ENCODE measurements at places on chromosomes 7 and 10. TPM values are rescaled to one million over a fixed set of nuclear protein-coding genes. Genes with fewer than 3 reads are reported as not detected.

DNA sequence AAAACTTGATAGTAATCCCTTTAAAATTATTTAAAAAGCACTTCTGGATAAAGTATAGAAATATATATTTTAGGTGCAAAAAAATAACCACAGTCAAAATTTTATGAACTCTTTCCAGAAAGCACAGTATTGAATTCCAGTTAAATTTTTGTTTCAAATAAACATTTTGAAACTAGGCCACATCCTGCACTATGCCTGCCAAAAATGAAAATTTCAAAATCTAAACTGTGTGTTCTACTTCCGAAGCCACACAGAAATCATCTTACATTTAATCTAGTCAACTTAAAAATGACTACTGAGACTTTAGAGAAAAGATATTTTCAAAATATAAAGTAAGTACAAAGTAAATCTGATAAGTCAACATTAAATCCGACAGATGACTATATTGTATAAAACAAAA is 50.0 kb downstream of the MAGI2 start:
- no peak for DNase-seq

DNA sequence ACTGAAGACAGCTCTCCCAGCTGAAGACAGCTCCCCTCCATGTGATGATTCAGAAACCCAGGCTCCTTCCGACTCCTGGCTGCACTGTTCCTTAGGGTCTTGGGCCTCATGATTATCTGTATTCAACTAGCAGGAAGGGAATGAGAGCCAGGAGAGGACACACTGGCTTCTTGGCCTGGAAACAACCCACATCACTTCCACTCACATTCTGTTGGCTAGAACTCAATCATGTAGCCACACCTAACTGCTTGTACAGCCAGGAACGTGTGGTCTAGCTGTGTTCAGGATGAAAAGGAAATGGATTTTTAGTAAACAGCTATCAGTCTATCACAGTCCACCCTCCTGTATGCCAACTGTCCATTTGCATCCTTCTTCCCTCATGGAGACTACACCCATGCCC is 30.5 kb upstream of the XPNPEP1 start:
- DNase-seq, result no peak

- no peak for DNase-seq
Measured at GRCh38 chr10:71632896-71633600, 86.5 kb downstream of the C10orf105 start.

- DNase-seq, result no peak
Measured at GRCh38 chr7:41641665-41642014, 61.2 kb downstream of the INHBA start.

- peak; percentile 86 for DNase-seq
Measured at GRCh38 chr10:88990384-88991160, at the start of gene FAS. TSS of gene FAS (plus strand) at chr10:88990798. CDS start at chr10:88990877, 79 bp downstream.

DNA sequence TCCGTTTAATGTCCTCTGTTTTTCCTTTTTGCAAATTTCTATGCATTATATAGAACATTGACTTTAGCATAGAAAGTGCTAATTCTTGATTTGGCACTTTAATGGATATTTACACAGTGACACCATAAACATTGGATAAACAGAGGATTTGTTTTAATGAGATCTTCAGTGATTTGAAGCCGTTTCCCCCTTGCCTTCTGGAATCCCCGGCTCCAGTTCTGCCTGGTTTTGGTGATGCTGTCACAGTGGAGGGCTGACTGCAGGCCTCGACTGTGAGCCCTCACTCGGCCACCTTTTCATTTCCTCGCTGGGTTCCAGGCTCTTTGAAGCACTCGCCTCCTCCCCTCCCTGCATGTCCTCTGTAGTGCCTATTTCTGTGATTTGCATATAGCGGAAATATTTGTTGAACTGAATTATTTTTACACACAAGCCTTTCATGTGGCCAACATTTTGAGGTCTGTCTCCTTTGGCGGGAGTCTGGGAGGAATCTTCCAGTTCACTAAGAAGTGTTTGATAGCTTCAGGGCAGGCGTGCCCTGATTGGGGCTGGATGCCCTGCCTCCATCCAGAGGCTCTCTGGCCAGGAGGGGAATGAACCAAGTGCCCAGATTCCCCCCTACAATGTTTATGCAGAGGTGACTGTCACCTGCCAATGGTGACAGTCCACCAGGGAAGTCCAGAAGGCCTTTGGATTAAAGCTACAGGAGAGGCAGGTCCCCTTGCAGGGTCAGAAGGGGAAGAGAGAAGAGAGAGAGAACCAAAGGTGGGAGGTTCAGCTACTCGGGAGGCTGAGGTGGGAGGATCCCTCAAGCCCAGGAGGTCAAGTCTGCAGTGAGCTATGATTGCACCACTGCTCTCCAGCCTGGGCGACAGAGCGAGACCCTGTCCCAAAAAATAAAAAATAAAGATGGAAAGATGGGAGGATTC is 67.5 kb downstream of the CUX1 start:
- no peak for DNase-seq

- DNase-seq, result no peak
Measured at GRCh38 chr7:111931016-111931517, 275.1 kb downstream of the DOCK4 start.

DNA sequence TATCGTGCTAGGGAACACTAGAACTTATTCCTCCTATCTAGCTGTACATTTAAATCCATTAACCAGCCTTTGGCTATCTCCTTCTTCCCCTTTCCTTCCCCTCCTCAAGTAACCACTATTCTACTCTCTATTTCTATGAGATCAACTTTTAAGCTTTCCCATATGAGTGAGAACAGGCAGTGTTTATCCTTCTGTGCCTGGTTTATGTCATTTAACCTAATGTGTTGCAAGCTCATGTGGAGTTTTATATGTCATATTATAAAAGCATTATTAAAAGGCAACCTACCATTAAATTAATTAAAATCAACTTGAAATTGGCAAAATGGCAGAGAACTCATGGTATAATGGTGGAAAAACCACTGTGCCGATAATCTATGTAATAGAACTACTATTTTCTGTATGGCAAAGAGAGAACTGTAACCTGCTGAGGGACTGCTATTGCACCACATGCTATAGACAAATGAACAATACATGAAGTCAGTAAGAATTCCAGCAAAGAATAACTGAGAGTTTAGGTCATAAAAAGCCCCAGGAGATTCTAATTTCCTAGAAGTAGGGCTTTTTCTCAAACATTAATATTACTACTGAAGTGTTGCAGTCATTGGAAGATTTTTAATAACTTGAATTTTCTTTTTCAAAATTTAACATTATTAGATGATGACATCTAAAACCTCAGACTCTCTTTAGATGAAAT is 81.8 kb downstream of the LRRN3 start:
- no peak for DNase-seq

DNA sequence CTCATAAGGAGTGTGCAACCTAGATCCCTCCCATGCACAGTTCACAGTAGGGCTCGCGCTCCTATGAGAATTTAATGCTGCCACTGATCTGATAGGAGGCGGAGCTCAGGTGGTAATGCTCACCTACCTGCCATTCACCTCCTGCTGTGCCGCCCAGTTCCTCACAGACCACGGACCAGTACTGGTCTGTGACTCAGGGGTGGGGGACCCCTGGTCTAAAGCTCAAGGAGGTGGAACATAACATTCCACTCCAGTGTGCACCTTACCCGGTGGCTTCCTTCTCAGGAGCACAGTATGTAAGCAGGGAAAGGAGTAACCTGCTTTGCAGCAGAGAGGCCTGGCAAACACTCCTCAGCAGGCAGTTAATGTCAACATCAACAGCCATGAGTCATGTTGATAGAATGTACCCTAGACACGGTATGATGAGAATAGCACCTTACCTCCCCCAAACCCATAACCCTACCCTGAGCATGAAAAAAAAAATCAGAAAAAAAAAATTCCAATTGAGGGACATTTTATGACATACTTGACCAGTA is 273.5 kb downstream of the FGFR2 start:
- DNase-seq, result no peak

GRCh38 chr7:70018700-70019099 is 420.4 kb downstream of the AUTS2 start:
- no peak for DNase-seq

GRCh38 chr10:117216028-117216427 is 18.7 kb downstream of the KCNK18 start:
- DNase-seq, result no peak

- DNase-seq, result no peak
Measured at GRCh38 chr10:109937460-109938065, 14.3 kb upstream of the XPNPEP1 start.

DNA sequence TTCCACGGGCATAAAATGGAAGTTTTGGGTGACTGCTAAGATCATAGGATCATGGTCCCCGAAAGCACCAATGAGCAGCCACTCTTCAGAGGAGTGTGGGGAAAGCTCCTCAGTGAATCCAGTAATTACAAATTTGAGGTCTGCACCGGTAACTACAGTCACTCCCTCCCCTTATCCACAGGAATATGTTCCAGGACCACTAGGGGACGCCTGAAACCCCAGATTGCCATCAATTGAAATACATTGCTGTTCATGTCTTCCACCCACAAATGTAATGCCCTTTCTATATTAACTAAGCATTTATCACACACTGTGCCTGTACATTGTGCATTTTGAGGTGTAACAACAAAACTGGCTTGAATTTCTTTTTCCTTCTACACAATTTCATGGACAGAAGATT is 447.9 kb upstream of the PFKP start:
- no peak for DNase-seq

DNA sequence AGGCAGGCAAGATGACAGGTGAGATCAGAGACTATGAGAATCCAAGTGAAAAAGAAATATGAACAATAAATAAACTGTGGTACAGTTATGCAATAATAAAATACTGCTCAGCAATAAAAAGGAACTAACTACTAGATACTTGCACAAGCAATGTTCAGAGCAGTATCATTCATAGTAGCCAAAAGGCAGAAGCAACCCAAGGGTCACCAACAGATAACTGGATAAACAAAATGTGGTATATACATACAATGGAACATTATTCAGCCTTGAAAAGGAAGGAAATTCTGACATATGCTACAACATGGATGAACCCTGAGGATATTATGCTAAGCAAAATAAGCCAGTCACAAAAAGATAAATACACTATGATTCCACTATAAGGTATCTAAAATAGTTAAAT is 76.9 kb upstream of the KCNIP2 start:
- no peak for DNase-seq

- peak; percentile 85 for DNase-seq
Measured at GRCh38 chr10:33211106-33211878, 123.2 kb downstream of the NRP1 start.

DNA sequence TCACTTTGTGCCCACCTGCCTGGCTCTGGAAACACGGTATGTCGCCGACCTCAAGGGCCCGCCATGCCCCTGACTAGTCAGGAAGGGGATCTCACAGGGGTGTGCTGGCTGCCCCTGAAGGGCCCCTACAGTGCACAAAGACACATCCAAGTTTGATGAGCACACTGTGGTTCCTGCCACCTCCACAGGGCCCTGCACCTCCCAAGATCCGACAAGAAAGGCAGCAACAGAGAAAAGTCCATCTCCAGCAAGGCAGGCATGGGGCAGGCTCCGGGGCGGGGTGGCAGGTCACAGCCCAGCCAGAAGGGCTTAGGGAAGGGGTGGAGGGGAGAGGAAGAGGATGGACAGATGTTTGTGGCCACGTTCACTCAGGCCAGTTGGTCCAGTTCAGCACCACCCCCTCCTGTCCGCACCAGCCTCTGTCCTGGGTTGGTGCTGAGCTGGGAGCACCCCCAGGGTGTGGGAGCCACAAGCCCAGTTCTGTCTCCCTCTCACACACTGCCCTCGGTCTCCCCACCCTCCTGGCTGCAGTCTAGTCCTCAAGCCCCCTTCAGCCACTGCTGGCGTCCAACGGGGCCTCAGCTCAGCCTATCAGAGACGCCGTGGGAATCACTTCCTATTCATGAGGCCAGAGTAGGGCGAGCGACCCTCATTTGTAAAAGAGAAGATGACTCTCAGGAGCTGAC is 11.5 kb downstream of the DRGX start:
- no peak for DNase-seq

- DNase-seq, result no peak
Measured at GRCh38 chr7:102444961-102445673, 11.7 kb downstream of the ORAI2 start.

DNA sequence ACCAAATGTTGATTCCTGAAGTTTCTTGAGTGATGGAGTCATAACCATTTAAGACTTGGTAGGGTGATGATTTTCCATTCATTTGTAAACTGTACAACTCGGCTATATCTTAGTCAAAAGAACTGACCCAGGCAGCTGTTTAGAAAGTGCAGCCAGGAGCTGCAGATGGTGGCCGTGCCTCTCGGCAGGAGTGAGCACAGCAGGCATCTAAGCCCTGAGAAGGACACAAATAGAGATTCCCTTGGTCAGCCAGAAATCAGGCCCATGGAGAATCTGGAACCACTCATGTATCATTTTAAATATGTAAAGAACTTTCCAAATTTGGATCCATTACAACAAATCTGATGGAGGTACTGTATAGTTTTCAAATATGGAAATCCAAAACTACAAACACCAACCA is 177.0 kb upstream of the AKR1E2 start:
- no peak for DNase-seq

GRCh38 chr7:36279200-36279925 is 110.3 kb upstream of the ANLN start:
- DNase-seq, result no peak

DNA sequence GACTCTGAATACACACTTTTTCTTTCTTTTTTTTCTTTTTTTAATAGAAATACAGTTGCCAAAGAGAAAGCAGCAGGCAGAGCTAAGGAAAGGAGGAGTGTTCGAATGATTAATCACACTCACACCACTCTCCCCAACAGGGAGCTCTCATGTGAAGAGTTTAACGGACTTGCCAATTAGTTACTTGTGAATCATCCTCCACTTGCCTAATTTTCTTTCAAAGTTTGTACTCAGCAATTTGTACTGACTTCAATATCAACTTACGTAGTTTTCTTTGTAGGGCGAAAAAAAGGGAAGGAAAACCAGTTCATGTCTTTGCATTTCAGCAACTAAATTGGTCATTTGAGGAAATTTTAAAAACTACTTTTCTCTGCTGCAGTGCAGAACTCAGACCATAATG is 109.2 kb downstream of the PIP4K2A start:
- DNase-seq, result no peak

DNA sequence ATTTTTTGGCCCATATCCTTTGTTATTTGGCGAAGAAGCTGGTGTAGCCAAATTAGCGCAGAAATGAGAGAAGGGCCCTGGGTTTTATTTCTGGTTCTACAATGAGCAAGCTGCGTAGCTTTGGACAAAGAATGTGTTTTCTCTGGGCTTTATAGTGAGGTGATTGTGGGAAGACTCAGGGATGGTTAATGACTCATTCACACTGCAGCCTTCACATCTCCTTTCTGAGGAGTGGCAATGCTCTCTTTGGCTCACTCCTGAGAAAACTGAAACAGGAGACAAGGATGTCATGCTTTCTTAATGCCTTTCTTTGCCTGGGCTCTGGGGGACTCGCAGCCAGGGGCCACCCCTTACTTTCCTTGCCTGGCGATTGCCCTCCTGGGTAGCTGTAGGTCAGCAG is 271.0 kb upstream of the PODXL start:
- no peak for DNase-seq

The JAKMIP3 gene
- total RNA-seq, result 0.23 TPM

The KEL gene
- 1.4 TPM for total RNA-seq

The MSANTD7 gene
- total RNA-seq, result 7.0 TPM

The VSTM2A gene
- not detected for total RNA-seq

The C10orf90 gene
- not detected for total RNA-seq

The WASHC2A gene
- 32.7 TPM for total RNA-seq

The CALML5 gene
- not detected for total RNA-seq

The OR2A12 gene
- not detected for total RNA-seq

The ATG9B gene
- total RNA-seq, result not detected

The UBE3C gene
- total RNA-seq, result 73.0 TPM

The SLC13A1 gene
- total RNA-seq, result not detected

The UTF1 gene
- total RNA-seq, result not detected
